Pulmonary artery endothelial cell (primary cell): ENCODE measurements at places on chromosomes 4 and X.

DNA sequence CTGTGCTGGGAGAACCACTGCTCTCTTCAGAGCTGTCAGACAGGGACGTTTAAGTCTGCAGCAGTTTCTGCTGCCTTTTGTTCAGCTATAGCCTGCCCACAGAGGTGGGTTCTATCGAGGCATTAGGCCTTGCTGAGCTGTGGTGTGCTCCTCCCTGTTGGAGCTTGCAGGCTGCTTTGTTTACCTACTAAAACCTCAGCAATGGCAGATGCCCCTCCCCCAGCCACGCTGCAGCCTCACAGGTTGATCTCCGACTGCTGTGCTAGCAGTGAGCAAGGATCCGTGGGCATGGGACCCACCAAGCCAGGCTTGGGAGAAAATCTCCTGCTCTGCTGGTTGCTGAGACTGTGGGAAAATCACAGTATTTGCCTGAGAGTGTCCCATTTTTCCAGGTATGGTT is 133.8 kb upstream of the UBQLN2 start:
- no peak for DNase-seq

DNA sequence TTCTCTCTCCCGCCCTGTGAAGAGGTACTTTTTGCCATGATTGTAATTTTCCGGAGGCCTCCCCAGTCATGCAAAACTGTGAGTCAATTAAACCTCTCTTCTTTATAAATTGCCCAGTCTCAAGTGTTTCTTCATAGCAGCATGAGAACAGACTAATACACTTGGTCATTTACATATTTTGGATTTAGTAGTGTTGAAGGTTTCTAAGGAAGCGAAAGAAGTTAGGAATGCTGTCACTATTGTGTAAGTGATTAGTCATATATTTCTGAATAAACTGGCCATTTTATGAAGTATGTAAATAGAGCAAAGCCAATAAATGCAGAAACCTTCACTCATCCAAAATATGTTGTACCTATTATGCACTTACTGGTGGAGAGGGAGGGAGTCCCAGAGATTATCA is 34.4 kb upstream of the GK2 start:
- DNase-seq, result no peak

GRCh38 chr4:122731676-122732075 is 828 bp upstream of the BBS12 start:
- DNase-seq, result no peak

- no peak for DNase-seq
Measured at GRCh38 chrX:136041254-136041812, 56.1 kb downstream of the SLC9A6 start.

- no peak for DNase-seq
Measured at GRCh38 chr4:10205223-10205622, 88.6 kb upstream of the WDR1 start.

GRCh38 chr4:156247470-156247869 is 293.8 kb upstream of the CTSO start:
- DNase-seq, result no peak

GRCh38 chrX:150203248-150203645 is 159.9 kb upstream of the MAMLD1 start:
- no peak for DNase-seq

DNA sequence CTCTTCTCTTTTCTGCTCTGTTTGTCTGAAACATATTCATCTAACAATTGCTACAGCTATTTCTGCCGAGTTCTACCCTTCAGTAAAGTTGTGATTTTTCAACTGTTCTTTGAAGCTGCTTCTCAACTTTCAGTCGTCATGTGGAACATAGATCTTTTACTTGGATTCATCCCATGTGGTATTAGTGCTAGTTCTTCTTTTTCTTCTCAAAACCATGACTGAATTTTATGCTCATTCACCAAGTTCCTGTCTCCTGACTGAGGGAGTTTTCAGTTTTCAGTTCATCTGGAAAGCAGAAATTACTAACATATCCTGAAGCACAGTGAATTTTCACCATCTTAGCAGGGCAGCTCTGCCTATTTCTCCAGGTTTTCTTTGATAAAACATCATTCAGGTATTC is 12.1 kb downstream of the ACSL4 start:
- DNase-seq, result no peak

DNA sequence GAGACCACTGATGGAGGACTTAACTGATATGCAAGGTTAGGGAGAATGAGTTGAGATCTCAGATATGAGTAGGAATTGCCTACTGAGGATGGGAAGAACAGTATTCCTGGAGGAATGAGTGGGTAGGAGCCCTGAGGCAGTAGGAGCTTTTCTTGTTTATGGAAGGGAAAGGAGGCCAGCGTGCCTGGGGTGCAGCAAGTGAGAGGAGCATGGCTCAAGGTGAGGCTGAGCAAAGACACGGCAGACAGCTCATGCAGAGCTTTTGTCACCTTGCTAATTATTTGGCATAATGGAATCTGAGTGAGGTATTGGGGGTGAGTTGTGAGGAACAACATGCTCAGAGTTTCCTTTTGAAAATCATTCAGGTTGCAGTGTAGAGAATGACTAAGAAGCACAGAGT is 65.3 kb upstream of the IBSP start:
- DNase-seq, result no peak

- DNase-seq, result no peak
Measured at GRCh38 chr4:189660722-189661360, 279.8 kb upstream of the FRG1 start.

- no peak for DNase-seq
Measured at GRCh38 chr4:6886886-6887285, 22.7 kb upstream of the TBC1D14 start.

DNA sequence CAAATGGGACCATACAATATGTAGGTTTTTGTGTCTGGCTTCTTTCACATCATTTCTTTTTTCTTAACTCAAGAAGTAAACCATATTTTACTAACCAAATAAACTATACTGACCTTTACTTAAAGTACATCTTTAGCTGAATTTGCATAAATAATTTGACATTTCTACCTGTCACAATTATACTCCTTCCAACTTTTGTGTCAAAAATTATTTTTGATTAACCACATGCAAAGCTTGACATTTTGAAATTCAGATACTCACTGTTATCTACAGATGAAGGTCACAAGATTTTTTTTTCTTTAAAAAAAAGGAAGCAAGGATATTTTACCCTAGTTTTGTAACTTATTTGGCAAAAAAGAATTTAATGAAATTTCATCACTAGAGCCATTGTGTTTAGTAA is 12.0 kb upstream of the RAB9A start:
- DNase-seq, result no peak

- no peak for DNase-seq
Measured at GRCh38 chr4:47642191-47642830, 157.2 kb downstream of the ATP10D start.

DNA sequence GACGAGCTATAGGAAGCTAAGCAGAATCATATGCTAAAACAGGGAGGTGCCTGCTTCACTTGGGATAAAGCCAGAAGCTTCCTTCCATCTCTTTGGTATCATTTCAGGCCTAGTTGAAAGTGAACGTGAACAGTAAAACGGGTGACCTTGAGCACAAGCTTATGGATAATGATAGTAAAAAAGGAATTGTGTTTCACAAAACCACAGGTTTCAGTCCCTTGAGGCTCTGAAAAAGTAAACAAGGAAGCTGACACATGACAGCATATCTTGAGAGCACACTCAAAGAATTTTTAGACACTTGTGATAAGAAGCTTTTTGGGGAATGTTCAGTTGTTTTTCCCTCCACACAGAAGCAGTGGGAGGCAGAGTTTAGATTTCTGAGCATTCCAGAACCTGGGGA is 286.1 kb downstream of the DCHS2 start:
- DNase-seq, result no peak

- no peak for DNase-seq
Measured at GRCh38 chr4:77045490-77045889, 30.3 kb downstream of the CCNI start.

DNA sequence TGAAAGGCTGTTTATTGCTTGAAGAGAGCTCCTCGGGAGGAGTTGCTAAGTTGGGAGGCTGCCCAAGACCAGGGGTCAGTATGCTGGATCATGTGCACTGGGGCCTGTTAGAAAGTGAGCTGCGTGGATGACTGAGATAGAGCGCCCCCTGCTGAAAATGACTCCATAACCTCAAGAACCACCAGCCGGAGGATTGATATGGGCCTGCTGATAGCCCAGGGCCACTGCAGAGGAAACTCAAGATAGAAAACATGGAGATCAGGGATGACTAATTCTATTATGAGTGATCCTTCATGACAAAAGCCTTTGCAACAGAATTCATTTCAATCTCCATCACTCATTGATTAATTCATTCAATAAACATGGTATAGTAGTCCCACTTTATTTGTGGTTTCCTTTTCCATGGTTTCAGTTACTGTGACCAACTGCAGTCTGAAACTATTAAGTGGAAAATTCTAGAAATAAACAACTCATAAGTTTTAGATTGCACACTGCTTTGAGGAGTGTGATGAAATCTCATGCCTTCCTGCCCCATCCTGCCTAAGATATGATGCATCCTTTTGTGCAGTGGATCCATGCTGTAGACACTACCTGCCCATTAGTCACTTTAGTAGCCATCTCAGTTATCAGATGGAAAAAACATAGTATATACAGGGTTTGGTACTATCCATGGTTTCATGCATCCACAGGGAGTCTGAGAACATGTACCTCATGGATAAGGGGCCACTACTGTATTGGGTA is 126.7 kb upstream of the MBNL3 start:
- no peak for DNase-seq

DNA sequence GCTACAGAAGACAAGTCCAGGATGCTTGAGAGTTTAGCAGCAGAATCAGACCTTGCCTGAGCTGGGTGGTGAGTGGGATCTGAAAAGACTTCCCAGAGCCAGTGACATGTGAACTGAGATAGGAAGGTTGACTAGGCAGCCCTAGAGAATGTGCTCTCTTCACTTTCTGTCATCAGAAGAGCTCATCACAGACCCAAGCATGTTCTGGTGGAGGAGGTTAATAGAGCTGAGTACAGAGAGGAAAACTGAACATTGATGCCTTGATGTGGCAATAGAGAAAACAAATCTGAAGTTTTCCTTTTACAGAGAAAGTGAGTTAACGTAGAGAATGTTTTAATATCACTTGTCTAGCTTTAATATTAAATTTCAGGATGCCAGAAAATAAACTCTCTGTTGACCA is 17.1 kb downstream of the ADGRL3 start:
- no peak for DNase-seq

GRCh38 chr4:7161721-7162214 is 30.6 kb upstream of the SORCS2 start:
- DNase-seq, result no peak

GRCh38 chrX:3263681-3264126 is 82.7 kb downstream of the MXRA5 start:
- no peak for DNase-seq

GRCh38 chrX:10101269-10101668 is 55.5 kb upstream of the CLCN4 start:
- no peak for DNase-seq

DNA sequence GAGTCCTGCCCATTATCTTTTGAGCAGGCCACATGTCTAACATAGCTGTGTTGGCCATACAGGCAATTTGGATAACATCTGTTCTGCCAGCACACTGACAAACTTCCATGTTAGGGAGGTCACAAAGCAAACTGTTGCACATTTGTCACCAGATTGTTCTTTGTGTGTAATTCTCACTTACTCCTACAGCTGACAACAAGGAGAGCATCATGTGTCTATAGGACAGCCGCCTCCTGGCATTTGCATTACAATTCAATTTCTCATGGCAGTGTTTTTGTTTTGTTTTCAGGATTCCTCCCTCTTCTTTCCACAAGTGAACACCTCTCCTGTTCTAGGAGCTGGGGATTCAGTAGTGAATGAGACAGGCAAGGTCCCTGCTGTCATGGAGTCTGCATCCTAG is 94.3 kb upstream of the LEF1 start:
- no peak for DNase-seq

DNA sequence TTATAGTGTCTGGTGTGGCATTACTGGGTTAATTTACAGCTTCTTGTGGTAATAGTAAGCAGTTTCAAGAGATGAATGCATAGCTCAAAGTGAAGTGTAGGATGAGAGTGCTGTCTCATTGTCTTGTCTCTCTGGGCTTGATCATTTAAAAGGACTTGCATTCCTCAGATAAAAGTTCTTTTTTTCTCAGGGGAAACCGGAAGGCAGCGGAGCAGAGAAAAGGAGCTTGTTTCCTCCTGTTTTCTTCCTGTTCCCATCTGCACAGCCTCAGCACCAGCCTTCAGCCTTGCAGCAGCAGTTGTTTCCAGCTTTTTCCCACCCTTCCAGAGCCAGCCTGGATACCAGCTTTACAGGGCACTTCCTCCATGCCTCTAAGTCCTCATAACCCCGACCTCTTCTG is 61.4 kb upstream of the LGI2 start:
- no peak for DNase-seq

- no peak for DNase-seq
Measured at GRCh38 chr4:164536814-164537213, 217.1 kb upstream of the SMIM31 start.

DNA sequence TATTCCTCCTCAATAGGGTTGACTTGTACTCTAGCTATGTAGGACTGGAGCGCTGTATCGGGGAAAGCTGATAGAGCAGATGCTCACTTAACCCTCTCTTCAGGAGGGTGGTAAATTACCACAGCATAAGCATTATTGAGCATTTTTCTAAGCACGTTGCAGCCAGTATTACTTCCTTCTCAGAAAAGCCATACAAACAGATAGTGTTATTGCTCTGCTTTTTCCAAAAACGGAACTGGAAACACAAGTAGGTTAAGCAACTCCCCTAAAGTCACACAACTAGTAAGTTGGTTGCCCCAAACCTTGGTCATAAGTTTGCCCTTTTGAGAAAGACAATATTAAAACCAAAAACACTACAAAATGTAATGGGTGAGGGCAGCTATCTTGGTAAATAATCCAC is 73.9 kb downstream of the REELD1 start:
- DNase-seq, result no peak

GRCh38 chrX:50402886-50403285 is 67.7 kb downstream of the DGKK start:
- no peak for DNase-seq

GRCh38 chr4:152776352-152776751 is 3.2 kb downstream of the TIGD4 start:
- DNase-seq, result no peak

DNA sequence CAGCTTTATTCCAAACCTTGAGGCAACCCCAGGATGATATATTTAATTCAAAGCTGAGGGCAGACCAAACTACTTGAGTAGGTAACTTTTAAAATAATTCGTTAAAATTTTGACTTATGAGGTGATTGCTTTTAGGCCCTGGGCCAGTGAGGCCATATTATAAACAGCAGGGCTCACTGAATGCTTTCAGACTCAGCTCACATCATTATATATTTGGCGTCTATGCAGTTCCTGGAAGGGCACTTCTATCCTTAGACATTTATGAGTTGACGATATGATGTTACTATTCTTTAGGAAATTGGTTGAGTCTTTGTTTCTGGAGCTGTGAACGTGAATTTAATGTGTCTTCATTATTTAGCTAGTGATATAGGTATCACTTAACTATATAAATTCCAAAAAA is 400.1 kb downstream of the PDHA2 start:
- DNase-seq, result no peak

GRCh38 chr4:179755322-179755721 is 2313.1 kb upstream of the AGA start:
- DNase-seq, result no peak

GRCh38 chr4:117700111-117700892 is 334.0 kb upstream of the NDST3 start:
- no peak for DNase-seq
